HTR-8/SVneo (cell line): ENCODE measurements at places on chromosomes 6 and 20.

GRCh38 chr6:35484921-35485392, 11.9 kb downstream of the TEAD3 start:
- DNase-seq: peak; percentile 47

DNA sequence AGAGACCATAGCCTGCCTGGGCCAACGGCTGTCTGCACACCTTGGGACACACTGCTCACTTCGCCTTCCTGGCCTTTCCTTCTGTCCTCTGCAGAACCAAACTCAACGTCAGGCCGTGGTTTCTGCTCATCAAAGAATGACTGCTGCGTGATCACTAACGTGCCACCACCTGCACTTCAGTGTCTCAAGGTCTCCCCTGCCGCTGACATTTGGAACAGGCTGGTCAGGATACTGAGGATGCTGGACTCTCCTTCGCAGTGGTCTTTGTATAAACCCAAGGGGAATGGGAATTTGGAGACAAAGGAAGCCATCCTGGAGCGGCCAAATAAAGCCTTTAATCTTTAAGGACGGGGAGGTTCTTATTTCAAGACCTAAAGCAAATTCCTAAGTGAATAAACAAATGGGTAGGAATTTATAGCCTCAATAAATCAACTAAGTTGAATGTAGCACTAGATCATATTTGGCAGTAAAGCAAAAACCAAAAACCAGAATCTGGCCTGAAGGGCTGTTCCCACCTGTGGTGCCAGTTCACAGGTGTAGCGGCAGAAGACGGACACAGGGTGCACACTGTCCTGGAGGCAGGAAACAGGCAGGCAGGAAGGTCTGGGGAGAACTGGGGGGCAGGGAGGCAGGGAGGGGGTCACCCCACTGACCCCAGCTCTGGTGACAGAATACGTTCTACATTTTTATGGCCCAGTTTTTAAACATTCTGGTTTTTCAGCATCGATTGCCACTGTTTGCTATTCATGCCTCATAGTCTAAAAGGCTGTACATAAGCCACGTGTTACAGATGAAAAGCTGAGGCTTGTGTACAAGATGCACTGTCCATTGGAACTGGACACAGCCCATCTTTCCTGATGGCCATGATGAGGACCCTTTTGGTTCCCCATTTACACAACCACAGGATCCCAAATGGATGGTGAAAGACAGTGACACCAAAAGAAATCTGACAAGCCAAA, 36.6 kb downstream of the ABHD12 start:
- no peak for DNase-seq

DNA sequence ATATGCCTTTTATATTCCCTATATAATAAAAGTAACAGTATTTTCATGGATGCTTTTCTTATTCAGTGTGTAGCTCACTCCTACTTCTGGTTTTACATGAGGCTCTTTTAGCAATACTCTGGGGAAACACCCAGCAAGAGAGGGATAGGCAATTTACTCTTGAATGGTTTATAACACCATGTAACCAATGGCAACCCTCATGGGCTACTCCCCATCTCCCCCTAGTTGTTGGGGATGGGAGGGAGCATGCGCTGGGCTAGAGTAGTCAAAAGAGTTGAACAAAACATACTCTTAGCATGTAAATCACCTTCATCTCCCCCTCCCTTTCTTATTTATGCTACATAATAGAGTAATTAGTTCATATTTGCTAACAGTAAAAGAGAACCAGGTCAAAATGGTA, 140.1 kb upstream of the LRFN2 start:
- no peak for DNase-seq

DNA sequence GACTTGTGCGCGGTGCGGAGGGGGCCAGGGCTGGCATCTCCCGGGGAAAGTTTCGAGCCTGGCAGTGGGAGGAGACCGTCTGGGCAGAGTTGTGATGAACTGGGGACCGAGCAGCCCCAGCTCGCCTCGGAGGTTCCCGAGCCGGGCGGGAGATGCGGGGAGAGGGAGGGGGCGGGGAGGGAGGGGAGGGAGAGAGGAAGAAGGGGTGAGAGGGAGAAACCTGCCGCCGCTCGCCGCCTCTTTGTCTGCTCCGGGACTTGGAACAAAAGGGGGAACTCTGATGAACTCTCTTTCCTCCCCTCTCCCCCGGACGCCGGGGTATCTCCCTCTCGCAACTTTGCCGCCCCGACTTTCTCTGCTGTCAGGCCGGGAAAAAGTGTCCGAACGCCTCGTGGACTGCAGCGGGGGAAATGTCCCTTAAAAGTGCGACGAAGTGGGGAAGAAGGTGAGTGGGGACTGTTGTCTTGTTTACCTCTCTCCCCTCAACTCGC, 72.7 kb downstream of the SOX4 start:
- no peak for DNase-seq

DNA sequence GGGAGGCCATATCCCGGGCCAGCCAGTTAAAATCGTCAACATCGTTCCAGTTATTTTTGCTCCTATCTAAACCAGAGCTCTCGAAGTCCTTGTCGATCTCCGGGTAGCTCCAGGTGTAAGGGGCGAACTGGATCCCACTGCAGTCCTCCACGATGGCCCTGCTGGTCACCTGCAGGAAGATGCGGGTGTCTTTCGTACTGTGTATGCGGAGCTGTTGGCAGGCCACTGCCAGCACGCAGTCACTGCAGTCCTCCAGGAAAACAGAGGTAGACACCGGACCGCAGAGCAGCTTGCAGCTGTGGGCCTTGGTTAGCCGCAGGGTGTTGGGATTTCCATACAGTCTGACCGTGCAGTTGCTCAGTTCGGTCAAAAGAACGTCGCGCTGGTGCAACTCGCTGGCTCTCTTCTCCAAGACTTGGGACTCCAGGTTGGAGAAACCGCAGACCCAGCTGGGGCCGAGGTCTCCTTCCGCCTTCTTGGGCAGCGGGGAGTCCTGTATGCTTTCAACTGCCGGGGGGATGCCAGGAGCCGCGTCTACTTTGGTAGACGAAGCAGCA, 742 bp downstream of the TBCC start:
- no peak for DNase-seq

- no peak for DNase-seq
Measured at GRCh38 chr6:158536891-158537798, 22.7 kb upstream of the TMEM181 start.

DNA sequence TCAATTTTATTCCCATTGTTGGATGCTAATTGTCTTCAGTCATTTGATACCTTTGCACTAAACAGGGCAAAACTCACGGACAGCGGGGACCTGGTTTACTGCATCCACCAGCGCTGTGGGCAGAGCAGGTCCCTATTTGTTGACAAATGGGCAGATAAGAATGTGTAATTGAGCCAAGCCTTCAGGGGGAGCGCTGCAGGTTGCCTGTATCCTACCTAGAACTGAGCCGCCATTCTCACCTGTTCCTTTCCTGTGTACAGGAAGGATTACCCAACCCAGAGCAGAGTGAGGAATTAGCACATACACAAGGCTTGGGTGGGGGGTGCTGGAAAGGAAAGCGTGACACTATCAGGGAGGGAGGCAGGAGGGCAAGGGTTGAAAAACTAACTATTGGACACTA, 89.1 kb upstream of the FOXA2 start:
- no peak for DNase-seq

DNA sequence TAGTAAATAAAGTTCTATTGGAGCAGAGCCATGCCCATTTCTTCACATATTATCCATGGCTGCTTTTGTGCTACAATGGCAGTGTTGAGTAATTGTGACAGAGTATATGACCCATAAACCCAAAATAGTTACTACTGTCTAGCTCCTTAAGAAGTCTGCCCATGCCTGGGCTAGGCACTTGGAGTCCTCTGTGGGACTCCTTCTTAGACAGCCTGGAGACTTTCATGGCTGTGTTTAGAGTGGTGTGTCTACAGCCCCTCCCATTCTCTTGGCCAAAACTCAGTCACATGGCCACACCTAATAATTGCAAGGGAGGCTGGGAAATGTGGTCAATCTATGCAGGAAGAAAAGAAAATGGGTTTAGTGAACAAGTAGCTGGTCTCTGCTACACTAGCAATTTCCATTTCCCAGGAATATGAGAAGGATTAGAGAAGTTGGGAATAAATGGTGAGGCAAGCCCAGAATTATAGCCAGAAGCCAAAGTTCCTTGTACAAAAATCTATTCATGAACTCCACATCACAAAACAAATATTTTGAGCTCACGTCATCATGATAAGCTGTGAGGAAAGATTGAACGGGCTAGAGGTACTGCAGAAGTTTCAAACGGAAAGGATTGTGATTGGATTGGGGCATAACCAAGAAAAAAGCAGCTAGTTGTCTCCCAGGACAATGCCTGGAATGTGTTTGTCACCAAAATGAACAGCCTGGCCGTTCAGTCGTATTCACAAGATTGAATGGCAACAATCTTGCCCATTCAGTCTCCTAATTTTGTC, 251.8 kb upstream of the PLN start:
- DNase-seq: no peak

- no peak for DNase-seq
Measured at GRCh38 chr6:74213995-74214394, 518.0 kb downstream of the CD109 start.

GRCh38 chr6:122640366-122640765, 30.2 kb downstream of the PKIB start:
- DNase-seq: no peak

- DNase-seq: no peak
Measured at GRCh38 chr6:87736809-87737540, 34.9 kb upstream of the AKIRIN2 start.

GRCh38 chr20:46251211-46251673, 57.1 kb downstream of the CDH22 start:
- no peak for DNase-seq

GRCh38 chr20:535958-536357, 7.6 kb downstream of the CSNK2A1 start:
- no peak for DNase-seq

DNA sequence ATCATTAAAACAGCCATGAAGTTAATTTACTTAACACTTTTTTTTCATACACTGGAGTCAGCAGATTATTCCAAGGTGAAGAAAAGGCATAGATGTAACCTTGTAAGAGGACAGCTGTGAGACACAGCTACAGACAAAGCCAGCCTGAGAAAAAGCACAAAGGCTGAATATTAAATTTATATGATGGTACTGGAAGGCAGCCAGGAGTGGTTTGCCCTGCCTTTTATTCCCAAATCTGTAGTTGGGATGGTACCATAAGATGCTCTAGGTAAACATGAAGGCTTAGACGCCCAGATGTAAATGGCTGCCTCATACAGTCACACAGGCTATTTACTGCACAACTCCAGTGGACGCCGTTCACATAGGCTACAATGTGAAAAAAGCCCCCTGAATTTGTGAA, 42.1 kb upstream of the LOC128125822 start:
- DNase-seq: no peak
